AG04449 (cell line): ENCODE measurements at places on chromosomes 11 and 22.

DNA sequence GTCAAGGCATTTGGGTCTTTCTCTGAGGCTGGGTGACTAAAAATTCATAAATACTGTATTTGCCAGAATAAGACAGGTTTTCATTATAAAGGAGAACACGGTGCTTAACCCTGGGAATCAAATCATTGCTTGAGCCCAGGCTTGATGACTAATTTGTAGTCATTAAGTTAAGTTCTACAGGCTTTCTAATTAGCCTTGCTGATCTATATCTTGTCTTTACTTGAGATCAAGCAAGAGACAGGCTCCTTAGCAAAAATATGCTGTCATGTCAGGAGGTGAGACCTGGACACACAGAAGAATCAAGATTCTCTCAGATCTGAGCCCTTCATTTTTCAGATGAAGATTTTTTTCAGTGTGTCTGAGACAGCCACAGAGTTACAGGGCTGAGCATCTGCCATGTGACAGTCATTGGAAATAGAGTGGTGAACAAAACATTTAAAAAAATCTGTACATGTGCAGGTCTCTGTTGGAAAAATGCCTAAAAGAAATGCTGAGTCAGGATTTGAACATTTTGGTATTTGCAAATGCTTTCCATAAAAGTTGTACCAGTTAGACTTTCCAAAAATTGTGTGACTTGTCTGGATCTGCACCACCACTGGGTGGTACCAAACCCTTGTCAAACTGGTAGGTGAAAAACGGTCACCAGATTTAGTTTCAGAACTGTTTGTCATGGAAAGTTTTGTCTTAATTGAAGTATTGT is 14.6 kb downstream of the ACAT1 start:
- DNase-seq = no peak

- DNase-seq = no peak
These were observed 57.8 kb upstream of the TENM4 start for GRCh38 chr11:79498667-79499066.

GRCh38 chr11:76885390-76886097 is 24.8 kb downstream of the ACER3 start:
- DNase-seq = no peak

DNA sequence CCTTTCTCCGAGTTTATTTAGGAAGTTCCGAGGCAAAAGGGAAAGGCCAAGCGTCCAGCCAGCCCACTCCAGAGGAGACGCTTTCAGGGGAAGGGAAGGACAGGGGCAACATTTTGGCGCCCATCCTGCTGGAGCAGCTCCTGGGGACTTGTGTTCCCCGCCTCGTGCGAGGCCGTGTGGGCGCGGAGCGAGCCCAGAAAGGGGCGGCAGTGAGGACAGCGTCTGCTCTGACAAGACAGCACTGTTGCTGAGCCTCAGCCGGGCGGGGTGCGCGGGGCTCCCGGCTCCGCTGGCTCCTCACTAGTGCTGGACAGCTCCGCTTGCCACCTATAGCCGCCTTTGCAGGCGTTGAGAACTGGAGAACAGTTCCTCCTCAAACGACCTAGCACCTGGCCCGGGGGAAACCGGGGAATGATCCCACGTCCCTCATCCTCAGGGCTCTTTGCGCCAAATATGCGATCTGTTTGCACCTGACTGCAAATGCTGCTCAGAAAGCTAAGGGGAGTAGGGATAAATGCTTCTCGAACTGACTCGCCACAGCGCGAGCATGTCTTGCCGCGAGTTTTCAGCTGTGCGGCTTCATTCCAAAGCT is 722 bp upstream of the GUCY1A2 start:
- no peak for DNase-seq

GRCh38 chr11:47028195-47029093 is 91.9 kb downstream of the CSTPP1 start:
- no peak for DNase-seq

DNA sequence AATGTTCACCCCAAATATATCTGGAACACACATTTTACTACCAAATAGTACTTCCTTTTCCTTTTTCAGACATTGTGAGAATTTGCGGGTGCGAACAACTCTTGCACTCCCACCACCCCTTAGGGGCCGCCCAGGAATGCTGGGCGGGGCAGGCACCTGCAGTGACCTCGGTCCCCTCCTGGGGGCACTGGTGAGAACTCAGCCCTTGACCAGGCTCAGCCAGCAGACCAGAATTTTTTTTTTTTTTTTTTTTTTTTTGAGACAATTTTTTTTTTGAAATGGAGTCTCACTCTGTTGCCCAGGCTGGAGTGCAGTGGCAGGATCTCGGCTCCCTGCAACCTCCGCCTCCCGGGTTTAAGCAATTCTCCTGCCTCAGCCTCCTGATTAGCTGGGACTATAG is 75.8 kb downstream of the ARHGAP8 start:
- no peak for DNase-seq

DNA sequence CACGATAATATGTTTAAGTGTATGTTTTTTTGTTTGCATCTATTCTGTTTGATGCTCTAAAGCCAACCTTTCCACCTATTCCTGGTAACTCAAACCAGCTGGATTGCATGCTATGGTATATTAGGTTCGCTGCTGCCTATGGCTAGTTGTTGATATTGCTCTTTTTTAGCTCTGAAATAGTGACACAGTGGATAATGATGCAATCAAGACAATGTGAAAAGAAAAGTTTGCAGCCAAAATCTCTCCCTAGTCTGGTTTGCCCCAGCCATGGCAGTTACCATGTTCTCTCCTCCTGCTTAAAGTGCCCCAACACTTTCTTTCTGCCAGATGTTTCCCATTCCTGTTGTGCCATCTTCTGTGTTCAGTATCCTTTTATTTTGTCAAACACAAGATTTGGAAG is 269.7 kb downstream of the DYNC2H1 start:
- no peak for DNase-seq

- no peak for DNase-seq
These were observed 98.2 kb upstream of the BID start for GRCh38 chr22:17872471-17872870.

- no peak for DNase-seq
These were observed 405.4 kb upstream of the FAT3 start for GRCh38 chr11:91819195-91819594.

DNA sequence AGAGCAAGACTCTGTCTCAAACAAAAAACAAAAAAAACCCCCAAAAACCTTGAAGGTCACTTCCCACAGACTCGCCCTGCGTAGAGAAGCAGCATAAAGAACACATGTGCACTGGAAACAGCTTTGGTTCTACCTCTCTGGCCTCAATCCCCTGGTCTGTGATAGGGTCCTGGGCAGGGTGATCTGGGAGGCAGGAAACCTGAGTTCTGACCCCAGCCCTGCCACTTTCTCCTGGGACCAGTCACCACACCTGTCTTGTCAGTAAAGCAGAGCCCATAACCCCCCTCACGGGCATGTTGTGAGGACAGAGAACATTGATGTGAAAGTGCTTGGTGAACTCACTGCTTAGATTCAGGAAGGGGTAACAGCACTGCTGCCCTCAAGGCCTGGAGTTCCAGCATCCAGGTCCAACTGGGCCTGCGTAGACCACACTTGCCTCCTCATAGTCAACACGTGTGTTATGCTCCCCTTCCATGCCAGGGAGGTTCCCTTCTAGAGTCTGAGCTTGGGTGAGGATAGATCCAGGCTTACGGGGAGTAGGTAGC is 11.4 kb downstream of the UCP2 start:
- DNase-seq = no peak

GRCh38 chr11:114167355-114167754 is 107.8 kb downstream of the ZBTB16 start:
- no peak for DNase-seq

DNA sequence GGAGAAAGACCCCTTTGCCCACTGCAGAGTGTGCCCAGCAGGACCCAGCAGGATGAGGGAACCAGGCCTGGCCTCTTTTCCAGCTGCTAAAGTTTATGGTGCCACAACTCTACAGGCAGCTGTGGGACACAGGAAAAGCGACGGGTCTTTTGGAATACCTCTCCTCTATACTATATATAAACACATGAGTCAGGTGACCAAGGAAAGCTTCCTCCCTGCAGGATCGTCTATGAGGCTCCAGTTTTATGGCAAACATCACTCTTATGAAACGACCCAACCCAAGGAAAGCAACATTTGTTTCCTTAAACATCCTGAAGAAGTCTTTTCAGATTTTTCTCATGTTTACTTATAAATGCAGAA is 102.8 kb upstream of the AKIP1 start:
- no peak for DNase-seq

DNA sequence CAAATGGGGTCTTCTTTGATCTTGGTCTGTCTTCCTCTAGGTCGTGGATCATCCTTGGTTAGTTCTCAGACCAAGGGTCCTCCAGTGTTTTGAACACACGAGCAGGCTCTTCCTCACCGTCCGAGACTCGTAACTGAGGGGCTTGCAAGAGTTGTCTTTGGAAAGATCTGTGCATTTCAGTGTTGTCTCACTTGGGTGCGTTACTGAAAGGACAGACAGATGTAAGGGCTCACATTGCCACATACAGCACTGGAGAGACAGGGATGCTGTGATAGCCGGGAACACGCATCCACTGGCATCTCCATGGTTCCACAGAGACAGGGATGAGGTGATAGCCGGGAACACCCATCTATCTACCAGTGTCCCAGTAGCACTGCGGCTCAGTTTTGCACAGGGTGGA is 15.7 kb downstream of the GLB1L2 start:
- no peak for DNase-seq

DNA sequence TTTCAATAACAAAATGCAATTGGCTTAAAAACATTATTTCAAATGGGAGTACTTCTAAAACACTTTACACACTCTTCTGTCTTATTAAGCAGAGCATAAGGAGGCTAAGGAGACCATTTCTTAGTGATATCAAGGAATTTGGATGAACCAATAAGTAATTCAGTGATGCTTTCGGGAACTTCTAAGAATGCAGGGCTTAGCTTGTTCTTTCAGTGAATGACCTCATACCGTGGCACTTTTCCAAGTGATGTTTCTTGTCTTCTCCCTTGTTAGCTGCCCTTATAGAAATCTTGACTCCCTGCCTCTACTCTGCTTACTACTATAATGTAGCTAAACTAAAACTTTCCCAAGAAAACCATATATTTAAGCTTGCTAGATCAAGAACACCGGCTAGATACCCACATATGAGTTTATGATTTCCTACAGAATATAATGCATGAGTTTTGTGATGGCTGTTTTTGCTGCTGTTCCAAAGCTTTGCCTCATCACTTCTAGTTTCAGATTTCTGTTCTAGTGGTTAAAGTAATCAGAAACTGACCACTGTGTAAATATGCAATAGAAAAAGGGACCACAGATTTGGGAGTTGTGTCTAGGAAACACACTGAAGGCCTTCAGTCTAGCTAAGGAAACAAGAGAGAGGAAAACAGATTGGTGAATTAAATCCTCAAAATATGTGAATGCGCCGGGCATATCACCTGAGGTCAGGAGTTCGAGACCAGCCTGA is 37.5 kb upstream of the STK33 start:
- peak; percentile 67 for DNase-seq

DNA sequence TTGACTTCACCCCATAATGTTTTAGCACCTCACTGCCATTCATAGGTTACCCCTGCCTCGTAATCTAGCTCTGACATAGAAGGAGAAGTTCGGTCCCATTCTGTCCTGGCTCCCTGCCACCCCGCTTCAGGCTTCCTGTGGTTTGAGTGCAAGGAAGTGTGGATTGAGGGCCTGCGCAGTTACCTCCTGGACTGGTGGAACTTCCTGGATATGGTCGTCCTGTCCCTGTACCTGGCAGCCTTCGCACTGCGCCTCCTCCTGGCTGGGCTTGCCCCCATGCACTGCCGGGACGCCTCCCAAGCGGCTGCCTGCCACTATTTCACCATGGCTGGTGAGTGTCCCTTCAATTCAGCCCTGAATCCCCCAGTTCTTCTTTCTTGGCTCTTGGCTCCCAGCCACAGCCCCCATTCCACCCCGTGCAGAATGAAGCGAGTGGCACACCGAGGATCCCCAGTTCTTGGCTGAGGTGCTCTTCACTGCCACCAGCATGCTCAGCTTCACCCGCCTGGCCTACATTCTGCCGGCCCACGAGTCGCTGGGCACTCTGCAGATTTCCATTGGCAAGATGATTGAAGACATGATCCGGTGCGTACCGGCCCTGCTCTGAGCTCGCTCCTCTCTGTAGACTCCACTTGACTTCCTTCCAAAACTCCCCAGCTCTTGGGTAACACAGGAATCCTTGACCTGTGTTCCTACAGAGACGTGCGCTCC is 15.4 kb downstream of the ART5 start:
- DNase-seq = no peak

GRCh38 chr11:15027011-15027410 is 46.4 kb upstream of the CALCB start:
- no peak for DNase-seq

DNA sequence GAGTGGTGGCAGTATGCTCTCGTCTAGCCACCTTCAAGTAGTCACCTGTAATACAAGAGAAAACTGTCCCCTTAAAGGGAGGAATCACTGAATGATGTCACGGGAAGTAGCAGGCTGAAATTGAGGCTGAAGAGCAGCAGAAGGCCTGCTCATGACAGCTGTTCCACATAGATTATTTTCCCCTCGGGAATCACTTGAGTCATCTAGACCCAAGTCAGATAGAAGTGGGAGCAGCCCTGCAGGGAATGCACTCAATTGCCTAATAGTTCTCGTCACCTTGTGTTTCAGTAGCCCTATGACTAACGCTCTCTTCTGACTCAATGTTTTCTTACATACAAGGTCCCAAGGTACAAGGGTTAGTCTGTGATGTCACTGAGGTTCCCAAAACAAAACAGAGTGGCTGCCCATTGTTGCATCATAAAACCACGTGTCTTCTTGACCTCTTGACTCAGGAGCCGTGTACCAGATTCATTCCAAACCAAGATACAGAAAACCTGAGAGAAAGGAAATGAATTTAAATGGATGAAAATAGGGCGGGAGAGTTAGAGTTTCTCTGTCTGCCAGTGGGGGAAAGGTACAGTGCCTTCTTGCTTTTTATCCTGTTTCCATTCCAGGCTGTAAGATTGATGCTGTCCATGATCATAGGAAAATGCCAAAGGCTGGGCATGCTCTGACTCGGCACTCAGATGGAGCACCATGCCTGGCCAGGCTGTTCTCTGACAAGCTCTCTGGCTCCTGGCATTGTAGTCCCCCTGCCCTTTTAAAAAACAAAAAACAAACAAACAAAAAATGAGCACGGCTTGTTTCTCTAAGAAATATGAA is 21.6 kb upstream of the C11orf96 start:
- DNase-seq = peak; percentile 100

DNA sequence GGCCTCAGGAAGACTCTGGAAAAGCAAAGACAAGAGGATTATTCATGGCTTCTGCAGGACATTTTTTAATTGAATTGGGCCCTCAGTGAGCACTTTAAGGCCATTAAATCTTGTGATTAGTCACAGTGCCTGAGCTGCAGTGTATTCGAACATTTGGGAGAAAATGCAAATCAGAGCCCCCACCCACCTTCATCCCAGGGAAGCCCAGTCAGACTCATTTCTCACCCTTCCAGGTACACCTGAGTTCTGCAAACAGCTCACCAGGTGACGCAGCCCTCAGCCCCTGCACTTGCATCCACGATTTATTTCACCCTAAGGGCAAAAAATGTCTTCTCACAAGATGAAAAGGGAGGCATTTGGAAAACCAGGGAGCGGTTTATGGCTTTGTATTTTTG is 128.7 kb downstream of the MPPED1 start:
- no peak for DNase-seq

DNA sequence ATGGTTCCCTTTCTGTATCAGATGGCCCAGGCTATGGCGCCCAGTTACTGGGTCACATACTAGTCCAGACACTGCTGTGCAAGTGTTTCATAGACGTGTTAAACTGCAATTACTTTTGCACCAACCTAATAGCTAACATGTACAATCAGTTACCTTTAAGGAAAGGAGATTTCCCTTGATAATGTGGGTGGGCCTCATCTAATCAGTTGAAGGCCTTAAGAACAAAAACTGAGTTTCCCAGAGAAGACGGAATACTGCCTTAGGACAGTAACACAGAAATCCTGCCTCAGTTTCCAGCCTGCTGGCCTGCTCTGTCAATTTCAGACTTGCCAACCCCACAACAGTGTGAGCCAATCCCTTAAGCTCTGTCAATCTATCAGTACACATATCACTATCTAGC is 229.9 kb upstream of the SYN3 start:
- DNase-seq = no peak
